KG1 (cell line): ENCODE measurements at places on chromosomes 1 and 21.

DNA sequence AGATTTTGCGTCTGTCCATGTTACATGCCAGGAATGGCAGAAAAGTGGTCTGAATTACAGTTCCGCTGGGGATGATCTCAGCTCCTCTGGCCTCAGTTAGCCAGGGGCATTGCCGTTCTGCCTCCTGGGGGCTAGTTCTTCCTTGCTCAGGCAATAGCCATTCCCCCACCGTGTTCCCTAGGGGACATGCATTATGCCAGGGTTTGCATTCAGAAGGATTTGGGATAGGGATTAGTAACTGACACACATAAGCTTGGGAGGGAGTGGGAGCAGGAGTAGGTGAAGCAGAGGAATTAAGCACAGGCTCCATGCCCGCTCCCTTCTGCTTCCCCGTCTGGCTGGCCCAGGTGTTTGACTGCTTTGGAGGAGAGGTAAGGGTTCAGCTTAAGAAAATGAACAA, 12.7 kb downstream of the LRRC71 start:
- no peak for DNase-seq

DNA sequence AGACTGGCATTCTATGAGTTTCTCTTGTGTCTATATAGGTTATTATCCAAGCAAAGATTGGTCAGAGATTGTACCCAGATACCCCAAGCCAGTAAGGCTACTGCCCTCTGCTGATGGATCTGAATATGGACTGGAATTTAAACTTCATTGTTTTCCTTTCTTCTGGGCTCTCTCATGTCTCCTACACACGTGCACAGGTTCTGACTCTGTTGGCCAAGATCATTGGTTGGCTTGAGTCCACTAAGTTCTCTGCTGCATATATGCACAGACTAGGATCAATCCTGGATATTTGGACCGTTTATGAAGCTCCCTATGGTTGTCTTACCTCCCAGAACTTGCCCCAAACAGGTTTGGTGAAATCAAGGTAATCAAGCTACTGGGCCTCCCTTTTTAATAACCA, 69.7 kb downstream of the CC2D1B start:
- DNase-seq, result no peak

GRCh38 chr21:34039678-34040382, 33.5 kb upstream of the MRPS6 start:
- no peak for DNase-seq

DNA sequence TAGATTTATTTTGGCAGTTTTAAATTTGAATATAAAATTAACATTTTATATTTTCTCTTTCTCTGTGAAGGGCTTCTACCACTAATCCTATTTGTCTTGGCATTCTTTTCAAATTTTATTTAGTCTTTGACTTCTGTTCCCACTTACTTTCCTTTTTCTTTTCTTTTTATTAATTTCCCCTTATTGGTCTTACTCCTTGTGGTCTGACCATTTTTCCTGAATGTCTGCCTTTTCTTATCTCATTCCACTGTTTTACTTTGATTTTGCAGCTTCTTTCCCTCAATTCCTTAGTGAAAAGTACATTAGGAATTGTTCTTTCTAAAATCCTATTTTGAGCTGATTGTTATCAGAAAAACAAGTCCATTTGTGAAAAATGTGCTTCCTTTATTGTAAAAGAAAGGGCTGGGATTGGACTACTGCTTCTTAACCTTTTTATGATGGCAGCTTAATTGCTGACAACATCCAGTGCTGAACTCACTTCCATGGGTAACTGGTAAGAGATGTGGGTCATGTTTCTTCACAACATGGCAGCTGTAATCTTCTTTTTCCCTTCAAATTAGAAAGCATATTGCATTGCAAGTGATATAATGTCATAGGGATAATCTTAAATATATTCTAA, 284.6 kb downstream of the DNM3 start:
- DNase-seq, result no peak

DNA sequence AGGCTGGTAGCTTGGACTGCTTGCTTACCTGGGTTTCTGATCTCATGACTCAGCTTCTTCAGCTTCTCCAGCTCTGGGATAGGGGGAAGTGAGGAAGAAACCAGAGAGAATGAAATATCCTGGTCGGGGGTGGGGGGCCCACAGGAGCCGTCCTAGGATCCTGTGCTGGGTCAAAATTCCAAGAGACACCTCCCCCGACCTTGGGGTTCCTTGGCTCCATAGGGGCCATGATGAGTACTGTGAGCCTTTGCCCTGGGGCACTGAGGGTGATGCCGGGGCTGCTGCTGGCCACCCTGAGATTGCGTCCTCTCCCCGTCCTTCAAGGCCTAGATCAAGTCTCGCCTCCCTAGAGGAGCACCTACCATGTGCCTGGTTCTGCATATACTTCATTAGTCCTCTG, 40.0 kb downstream of the MYOM3 start:
- DNase-seq, result no peak

DNA sequence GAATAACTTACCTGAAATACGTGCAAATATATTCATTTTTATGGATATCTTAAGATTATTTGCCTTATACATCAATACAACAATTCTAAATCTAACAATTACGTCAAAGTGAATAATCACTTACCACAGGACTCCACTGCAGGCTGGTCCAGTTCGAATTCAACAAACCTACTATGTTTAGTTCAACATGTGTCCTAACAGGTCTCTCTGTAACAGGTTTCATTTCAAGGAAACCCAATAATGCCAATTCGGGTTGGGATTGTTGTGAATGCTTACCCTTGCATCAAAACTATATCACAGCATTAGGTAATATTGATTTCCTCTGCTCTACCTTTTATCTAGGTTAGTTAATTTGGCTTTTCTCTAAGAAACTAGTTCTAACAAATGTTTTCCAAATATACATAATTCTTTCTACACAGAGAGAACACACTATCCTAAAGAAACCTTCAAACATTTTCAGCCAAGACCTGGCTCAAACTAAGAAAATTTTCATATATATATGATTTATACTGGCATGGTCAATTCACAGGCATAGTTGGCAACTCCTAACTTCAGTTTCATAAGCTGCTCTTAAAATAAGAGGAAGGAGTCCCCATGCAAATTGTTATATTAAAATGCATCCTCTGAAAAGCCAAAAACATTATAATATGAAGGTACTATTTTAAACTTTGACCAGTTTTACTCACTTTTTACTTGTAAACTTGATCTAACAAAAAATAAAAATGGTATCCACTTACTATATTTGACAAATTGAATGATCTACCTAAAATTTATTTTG, 4.5 kb downstream of the IVNS1ABP start:
- DNase-seq, result no peak

GRCh38 chr1:171158096-171158495, 27.0 kb upstream of the FMO2 start:
- no peak for DNase-seq

GRCh38 chr21:44764319-44765230, 37.0 kb downstream of the UBE2G2 start:
- DNase-seq, result no peak

- no peak for DNase-seq
Observed at GRCh38 chr1:97740891-97741290, 179.9 kb downstream of the DPYD start.

DNA sequence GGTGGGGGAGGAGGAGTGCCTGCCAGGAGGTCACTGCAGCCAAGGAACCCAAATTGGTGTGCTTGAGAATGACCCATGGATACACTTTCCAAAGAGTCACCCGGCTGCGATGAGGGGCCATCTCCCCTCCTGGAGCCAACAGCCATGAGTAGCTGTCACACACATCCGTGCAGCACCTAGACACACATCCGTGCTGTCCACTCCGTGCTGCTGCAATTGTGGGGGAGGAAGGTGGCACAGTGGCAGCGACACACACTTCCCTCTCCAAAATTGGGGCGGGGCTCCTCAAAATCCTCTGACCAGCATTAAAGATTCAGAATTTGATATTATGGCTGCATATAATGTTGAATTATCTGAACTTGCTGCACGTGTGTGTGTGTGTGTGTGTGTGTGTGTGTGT, 15.8 kb downstream of the TP73 start:
- no peak for DNase-seq

DNA sequence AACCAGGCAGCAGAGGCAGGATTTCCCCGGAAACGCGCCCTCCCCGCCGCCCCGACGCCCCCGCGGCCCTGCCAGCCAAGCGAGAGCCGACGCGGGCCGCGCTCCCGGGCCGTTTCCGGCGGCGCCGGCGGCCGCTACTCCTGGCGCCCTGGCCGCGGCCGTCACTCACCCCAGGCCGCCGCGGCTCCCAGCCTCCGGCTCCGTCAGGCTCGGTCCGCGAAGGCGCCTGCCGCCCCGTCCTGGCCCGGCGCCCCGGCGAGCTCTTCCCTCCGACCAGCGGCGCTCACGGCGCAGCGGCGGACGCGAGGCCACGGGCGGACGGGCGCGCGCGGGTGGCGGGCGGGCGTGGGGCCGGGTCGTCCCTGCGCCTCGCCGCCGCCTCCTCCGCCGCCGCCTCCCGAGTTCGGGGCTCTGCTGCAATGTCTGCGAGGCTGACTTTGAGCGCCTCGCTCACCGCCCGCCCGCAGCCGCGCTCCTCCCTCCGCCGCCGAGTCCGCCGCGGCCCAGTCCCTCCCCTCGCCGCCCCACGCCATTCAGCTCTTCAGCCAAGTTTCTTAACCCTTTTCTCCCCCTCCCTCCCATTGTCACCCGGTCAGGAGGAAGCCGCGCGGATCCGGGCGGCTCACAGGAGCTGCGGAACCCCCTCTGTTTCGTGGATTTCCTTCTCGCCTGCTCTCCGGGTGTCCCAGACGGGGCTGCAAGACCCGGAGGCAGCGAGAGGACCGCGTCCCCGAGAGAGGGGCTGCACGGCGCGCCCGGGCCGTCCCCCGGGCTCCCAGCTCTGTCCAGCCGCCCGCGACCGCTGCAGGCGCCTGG, at the start of gene NRIP1:
Gene NRIP1, minus strand, starts transcription at position 425 of the 816 bp plus-strand sequence. CDS start 96,808 bp downstream, outside the sequence.
- peak; percentile 63 for DNase-seq

DNA sequence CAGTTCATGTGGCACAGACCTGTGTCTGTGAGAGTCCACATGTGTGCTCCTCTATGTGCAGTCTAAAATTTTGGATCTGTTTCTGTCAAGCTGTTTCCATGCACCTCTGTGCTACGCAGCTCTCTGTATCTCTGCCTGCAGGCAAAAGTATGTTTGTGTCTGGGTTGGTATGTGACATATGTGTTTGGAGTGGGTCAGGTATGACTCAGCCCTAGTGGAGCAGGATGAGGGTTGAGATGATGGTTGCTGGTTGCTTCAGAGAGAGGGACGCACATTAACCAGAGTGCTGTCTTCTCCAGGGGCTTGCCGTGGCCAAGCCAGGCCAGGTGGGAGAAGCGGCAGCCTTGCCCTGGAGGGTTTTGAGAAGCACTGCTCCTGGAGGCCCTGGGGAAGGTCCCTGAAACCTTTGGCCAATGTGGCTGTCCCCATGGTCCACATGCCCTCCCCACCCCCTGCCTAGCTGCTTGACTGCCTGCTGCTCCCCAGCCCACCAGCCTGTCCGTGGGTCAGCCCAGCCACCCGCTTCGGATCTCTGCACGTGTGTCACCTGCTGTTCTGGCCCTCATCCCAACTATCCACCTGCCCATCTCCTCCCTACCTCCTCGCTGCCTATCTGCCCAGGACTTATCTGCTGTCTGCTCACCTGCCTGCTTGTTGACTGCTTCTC, 4.1 kb upstream of the EVA1B start:
- DNase-seq, result no peak

DNA sequence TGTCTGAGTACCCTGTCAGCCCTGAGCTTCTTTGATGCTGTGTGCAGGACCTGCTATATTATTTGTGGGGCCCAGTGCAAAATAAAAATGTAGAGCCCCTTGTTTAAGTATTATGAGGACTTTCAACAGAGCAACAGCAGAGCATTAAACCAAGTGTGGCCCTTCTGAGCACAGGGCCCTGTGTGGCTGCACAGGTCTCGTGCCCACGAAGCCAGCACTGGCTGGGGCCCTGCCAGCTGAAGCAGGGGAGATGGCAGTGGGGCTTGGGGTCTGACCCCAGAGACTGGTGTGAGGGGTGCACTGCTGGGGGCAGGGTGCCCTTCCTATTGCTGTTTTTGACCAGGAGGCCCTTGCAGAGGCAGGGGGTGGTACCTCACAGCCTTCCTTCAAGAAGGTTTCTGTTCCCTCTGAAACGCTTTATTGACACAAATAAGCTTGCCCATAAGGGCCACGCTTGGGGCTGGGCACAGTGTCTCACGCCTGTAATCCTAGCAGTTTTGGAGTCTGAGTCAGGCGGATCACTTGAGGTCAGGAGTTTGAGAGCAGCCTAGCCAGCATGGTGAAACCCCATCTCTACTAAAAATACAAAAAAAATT, 2.2 kb upstream of the SEMA4A start:
- DNase-seq, result no peak

- DNase-seq, result no peak
Observed at GRCh38 chr1:199303035-199303434, 664.2 kb downstream of the PTPRC start.

GRCh38 chr1:150282558-150282958, 204 bp downstream of the CIART start:
- no peak for DNase-seq

GRCh38 chr1:211683396-211684297, 8.2 kb upstream of the NEK2 start:
- DNase-seq, result no peak

DNA sequence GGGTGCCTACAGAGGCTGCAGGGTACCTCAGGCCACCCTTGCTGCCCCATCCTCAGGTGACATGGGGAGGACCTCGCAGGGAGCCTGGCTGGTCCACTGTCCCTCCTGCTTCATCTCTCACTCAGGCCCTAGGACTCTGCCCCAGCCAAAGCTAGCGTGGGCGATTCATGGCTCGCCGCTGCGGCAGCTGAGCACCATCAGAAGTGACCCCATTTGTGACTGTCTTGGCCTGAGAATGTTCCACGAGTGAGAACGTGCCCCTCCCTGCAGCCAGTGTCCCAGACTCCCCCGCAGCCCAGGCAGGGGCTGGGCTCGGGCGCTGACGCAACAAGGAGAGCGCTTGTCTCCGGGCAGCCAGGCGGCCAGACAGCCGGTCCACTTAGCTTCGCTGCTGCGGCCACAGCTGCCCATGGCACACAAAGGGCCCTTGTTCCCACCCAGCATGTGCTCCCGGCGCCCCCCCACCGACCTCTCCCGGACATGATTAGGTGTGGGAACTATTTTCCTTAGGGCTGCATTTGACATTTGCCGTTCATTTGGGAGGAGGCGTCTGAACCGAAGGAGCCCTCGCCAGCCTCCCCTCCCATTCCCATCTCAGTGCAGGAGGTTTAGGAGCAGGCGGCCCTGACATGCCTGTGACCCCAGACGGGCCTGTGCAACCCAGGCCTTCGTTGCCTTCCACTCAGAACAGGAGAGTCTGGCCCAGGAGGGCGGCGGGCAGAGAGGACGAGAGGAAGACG, 19.3 kb upstream of the POFUT2 start:
- no peak for DNase-seq
